NK-92 treated with Interleukin-12 subunit alpha and Interleukin-12 subunit beta, amount 100 ng/mL, for 24 hours (cell line): ENCODE measurements at places on chromosomes 2 and 18.

DNA sequence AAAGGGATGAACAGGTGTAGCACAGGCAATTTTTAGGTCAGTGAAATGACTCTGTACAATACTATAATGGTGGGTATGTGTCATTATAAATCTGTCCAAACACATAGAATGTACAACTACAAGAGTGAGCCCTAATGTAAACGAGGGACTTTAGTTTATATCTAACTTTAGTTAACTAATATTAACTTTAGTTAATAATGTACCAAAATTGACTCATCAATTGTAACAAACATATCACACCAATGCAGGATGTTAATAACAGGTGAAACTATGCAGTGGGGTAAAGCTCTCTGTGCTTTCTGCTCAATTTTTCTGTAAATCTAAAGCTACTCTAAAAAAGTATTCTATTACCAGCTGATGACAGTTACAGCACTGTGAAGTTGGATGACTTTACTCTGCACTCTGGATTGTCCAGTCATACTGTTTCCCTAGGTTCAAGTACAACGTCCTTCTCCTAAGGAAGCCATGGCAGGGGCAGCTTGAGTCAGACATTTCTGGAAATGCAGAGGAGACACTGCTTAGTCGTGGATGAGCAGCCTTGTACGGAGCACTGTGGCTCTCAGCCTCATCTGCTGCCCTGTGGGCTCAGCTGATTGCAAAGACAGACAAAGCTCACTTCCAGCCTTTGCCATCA lies 26.1 kb downstream of the TGFA start:
- no peak for DNase-seq

GRCh38 chr2:72934683-72935610 lies 17.6 kb downstream of the EMX1 start:
- DNase-seq: no peak

DNA sequence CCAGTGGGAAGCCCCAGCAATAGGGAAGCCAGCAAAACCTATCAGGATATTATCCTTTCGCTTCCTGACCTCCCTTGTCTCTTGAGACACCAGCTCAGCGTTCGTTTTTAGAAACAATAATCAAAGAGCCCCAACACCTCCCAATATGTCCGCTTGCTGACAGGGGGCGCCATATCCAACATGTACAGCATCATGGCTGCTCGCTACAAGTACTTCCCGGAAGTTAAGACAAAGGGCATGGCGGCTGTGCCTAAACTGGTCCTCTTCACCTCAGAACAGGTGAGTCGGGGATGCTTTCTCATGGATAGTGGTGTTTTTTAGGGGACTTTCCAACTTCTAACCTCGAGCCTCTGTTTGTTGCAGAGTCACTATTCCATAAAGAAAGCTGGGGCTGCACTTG lies 28.7 kb downstream of the GAD1 start:
- no peak for DNase-seq

GRCh38 chr2:128914320-128914719 lies 595.7 kb upstream of the HS6ST1 start:
- no peak for DNase-seq

- no peak for DNase-seq
These were observed 77.3 kb upstream of the PHLPP1 start for GRCh38 chr18:62637807-62638687.

- DNase-seq: no peak
These were observed 337.9 kb upstream of the PKDCC start for GRCh38 chr2:41709702-41710599.

DNA sequence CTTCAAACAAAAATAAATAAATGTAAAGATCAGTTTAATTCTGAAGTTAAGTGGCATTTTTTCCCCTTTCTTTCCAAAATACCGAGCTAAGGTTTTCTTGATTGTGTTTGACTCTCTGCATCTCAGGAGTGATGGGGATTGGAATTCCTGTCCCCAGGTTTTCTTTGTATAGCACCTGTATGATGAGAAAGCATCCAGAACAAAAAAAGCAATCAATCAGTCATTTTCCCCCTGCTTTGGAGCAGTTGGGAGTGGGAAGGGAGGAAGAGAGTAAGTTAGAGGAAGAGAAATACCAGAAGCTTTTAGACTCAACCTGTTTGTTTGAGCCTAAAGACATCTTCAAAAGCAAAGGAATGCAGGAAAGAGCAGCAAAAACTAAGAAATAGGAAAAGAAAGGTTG lies 88.5 kb downstream of the RIF1 start:
- no peak for DNase-seq
